Left ventricle myocardium superior (tissue), 1 donor: ENCODE measurements at places on chromosomes 2 and 18. TPM values are rescaled to one million over a fixed set of nuclear protein-coding genes. Genes with fewer than 3 reads are reported as not detected.

The CNPPD1 gene
- 65.0 TPM for total RNA-seq

The CAPN14 gene
- 0.42 TPM for total RNA-seq

The SPATA3 gene
- total RNA-seq = not detected

The CCDC141 gene
- 139 TPM for total RNA-seq
